ENCODE measurements at places on chromosomes 5 and 9.

- no peak for DNase-seq
These were observed 3.8 kb upstream of the SQSTM1 start for GRCh38 chr5:179816796-179817469.

- DNase-seq: no peak
These were observed 22.6 kb downstream of the DAB2IP start for GRCh38 chr9:121674017-121674416.

- no peak for DNase-seq
These were observed 213.3 kb upstream of the TUSC1 start for GRCh38 chr9:25891527-25891926.

DNA sequence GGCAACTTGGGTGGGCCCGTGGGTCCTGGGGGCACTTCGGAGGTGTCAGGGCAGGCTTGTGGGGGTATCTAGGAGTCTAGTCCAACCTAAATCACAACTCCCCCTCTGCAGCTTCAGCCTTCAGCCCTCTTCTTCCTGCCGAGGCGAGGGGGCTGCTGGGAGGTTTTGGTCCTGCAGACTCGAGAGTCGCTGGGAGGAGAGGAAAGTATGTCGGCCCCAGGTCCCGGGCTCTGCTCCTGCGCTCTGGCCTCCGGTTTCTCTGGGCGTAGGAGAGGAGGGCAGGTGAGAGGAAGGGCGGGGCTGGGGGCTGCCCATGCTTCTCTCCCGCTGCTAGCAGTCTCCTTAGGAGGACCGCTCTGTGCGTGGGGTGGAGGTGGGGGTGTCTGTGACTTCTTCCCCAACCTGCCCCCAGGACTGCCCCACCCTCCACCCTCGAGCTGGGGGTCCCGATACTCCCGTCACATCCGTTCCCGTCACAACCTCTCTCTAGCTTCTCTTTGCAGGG lies 139.8 kb upstream of the COL5A1 start:
- no peak for DNase-seq

- no peak for DNase-seq
These were observed 83.7 kb downstream of the MYO10 start for GRCh38 chr5:16852251-16853005.

- DNase-seq: peak; percentile 88
These were observed 757 bp downstream of the CDC26 start for GRCh38 chr9:113274474-113275156.

- peak; percentile 47 for DNase-seq
These were observed 122.9 kb upstream of the DAB2 start for GRCh38 chr5:39547553-39548154.

- DNase-seq: no peak
These were observed 5.9 kb downstream of the DNM1 start for GRCh38 chr9:128208946-128209669.

GRCh38 chr9:120935383-120935857 lies 8.8 kb upstream of the TRAF1 start:
- DNase-seq: peak; percentile 66

DNA sequence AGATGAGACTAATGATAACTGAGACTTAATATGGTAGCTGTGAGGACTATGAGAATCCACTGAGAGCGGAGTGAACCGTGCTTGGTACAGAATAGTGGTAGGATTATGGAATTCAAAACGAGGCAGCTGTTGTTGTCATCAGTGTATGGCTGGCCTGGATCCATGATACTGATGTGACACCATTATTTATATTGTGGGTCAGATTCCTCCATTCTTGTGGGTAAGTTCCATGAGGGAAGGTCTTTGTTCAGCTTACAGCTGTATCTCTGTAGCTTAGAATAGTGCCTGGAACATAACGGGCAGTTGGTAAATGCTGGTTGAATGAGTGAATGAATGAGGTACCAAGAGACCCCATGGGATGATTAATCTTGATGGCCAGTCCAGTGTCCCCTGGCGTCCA lies 61.8 kb downstream of the ACER2 start:
- no peak for DNase-seq

- DNase-seq: no peak
These were observed 12.1 kb upstream of the TNFAIP8 start for GRCh38 chr5:119343766-119344165.

DNA sequence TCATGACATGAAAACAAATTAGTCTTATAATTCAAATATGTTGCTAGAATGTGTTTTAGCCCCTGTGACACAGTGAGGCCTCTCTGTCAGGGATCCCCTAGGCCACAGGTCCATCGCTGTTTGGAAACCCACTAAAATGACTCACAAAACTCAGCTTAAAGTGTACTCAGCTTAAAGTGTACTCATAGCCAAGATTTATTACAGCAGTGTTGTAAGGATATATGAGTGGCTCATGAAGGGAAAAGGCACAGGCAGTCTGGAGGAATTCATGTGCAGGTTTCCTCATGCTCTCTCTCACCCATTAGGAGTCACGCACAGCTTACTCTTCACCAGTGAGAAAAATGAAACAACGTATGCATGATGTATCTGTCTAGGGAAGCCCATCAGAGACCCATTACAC lies 24.4 kb upstream of the TGFBI start:
- DNase-seq: no peak

- no peak for DNase-seq
These were observed 56.7 kb downstream of the ARHGAP26 start for GRCh38 chr5:142826741-142827492.

- DNase-seq: no peak
These were observed 107.1 kb upstream of the POC5 start for GRCh38 chr5:75824323-75824722.

DNA sequence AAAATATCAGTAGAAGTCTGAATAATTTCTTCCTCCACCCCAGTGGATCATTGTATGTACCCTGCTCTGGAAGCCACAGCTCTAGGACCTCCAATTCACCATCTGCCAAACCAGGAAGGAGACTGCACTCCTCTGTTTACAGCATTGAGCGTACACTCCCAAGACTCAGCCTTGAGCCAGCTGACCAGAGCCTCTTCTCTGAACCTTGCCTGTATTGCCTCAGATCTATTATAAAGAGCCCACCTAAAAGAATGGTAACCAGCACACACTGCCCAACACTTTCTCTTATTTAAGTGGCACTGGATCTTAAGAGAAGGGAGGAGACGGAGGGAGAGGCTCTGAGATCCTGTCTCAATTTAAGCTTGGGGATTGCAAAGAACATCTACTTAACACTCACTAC lies 217.8 kb upstream of the RASEF start:
- DNase-seq: no peak

DNA sequence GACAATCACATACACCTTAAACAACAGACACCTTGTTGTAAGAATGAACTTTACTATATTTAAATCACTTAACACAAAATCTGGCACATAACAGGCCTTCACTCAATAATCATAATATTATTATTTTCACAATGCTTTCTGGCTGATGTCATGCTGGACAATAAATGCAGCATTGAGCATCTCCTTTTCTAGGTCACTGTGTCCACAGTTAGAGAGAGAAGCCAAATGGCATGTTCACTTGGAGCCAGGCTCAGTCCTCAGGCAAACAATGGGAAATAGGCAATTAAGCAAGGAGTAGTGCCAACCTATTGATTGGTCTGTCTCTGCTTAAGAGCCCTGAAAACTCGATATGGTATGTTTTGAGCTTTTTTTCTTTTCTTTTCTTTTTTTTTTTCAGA lies 50.6 kb upstream of the KLF4 start:
- DNase-seq: no peak

- no peak for DNase-seq
These were observed 403.2 kb upstream of the PTGER4 start for GRCh38 chr5:40276426-40277102.

- DNase-seq: no peak
These were observed 12.7 kb downstream of the PTGES start for GRCh38 chr9:129740174-129740573.

DNA sequence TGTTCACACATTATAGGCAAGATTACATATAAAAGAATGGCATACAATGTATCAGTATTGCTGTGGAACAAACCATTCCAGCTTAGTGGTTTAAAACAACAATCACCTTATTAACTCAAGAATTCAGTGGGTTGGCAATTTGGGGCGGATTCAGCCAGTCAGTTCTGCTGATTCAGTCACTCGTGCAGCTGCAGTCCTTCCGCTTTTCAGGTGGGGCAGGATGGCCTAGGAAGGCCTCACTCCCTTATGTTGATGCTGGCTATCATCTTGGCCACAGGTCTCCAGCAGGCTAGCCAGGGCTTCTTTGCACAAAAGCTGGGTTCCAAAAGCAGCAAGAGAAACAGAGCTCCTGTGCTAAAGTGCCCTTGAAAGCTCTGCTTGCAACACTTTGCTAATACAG lies 150.6 kb downstream of the MCTP1 start:
- DNase-seq: no peak

GRCh38 chr9:137484551-137485315 lies 25.6 kb upstream of the NSMF start:
- DNase-seq: no peak

GRCh38 chr5:62814991-62815390 lies 236.4 kb downstream of the LRRC70 start:
- DNase-seq: no peak

DNA sequence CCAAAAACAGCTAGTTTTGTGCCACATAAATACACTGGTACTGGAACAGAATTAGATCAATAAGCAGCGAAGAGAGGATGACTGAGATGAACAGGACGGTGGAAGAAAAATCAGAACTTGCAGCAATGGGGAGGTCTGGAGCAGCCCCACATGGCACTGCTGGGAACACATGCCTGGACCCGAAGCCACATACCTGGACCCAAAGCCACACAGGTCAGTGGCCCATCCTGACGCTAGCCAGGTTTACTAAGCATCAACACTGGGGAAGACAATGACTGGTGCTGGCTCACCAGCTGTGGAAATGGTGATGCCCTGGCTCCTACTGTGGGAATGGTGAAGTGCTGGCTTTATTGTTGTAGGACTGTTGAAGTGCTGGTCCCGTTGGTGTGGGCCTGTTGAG lies 139.7 kb upstream of the IRX4 start:
- no peak for DNase-seq

DNA sequence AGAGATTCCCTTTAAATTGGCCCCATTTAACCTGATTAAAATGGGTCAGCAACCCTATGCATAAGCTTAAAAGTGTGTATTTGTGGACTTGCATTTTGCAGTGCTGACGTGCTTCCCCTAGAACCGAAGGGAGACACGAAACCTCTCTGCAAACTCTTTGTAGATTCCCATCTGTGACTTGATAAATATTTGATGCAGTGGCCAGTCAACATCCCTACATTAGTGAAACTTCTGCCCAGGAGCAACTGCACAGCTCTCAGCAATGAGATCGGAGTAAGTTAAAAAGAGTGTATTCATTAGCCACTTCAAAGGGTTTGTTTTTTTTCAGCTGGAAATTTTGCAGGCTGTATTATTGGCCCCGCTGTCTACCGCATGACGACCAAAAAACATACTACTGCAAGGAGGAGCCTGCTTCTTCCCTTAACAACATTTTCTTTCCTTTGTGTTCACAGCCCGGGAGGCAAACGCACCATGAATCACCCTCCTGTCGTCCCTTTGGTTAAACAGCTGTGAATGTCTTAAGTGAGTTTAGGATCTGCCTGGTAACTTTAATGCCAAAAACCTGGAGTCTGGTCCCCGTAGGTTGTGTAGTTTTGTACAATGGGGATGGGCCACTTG lies 38.0 kb upstream of the TCERG1 start:
- no peak for DNase-seq

- no peak for DNase-seq
These were observed 38.6 kb downstream of the SNX18 start for GRCh38 chr5:54556141-54556540.

DNA sequence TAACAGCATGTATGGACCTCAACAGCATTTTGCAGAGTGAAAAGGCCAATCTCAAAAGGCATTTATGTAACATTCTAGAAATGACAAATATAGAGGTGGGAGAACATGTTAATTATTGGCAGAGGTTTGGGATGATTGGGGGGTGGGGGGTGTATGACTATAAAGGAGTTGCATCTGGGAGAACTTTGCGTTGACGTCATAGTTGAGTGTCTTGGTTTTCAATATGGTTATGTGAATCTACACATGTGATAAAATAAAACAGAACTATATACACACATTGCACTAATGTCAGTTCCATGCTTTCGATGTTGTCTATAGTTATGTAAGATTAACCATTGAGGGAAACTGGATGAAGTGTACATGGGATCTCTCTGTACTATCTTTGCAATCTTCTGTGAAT lies 139.1 kb downstream of the SV2C start:
- no peak for DNase-seq

DNA sequence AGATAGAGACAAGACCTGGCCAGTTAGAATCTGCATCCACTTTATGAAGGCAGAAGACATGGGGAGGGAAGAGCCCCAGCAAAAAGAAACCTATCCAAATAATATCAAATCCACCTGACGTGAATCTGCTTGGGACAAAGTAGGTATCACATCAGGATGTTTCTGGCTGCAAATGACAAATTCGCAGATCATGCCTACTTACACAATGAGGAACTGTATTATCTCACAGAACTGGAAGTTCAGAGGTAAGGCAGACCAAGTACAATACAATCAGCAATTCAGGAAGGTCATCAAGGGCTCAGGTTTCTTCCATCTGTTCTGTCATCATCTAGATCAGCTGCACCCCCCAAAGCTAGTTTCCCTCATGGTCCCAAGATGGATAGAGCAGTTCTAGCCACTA lies 13.2 kb upstream of the NR4A3 start:
- DNase-seq: no peak

DNA sequence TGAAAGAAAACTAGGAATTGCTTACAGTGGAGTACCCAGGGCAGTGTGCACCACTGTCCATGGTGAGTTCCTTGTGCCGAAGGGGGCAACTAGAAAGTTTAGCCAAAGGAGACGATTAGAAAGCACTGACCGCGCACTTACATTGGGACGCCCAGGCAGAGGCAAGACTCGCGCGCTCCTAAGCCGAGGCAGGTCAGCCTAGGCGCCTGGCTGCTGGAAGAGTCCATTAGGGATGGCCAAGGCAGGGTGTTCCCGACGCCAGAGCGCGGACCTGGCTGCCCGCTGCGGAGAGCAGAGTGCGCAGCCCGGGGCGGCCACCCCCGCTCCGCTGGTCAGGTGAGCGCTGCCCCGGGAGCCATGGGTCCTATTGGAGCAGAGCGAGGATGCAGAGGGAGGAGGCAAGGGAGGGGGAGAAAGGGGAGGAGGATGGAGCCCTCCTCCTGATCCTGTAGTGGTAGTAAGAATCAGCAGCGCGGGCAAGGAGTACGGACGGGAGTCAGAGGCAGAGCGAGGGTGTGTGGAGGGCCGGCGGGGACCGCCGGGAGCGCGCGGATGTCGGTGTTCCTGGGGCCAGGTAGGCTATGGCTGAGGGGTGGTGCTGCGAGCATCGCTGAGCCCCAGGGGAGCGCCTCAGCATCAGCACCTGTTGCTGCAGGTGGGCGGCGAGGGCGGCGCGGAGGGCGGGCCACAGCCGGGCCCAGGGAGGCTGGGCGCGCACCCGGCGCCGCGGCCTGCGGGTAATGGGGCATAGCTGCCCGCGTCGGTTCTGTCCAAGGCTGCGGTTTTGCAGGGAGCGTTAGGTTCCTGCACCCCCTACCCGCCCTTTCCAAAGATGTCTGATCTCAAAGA lies at the start of gene ADGRV1:
Gene ADGRV1 (plus strand): TSS at position 454 of the 849 bp plus-strand sequence. CDS start 99 bp downstream, at position 553.
- peak; percentile 98 for DNase-seq

- no peak for DNase-seq
These were observed 44.9 kb upstream of the RAPGEF6 start for GRCh38 chr5:131679911-131680310.

GRCh38 chr9:87320146-87320884 lies 177.4 kb upstream of the DAPK1 start:
- DNase-seq: no peak

GRCh38 chr5:133742431-133742988 lies 130.2 kb upstream of the FSTL4 start:
- DNase-seq: no peak

Data from NCI-H82 (cell line).